Activated CD4-positive, alpha-beta memory T cell treated with anti-CD3 and anti-CD28 coated beads, Interleukin-2, amount 10 ng/mL, durations not matched to agents 7 days and 5 days (primary cell): ENCODE measurements at places on chromosomes 16 and 17. TPM values are rescaled to one million over a fixed set of nuclear protein-coding genes. Genes with fewer than 3 reads are reported as not detected.

DNA sequence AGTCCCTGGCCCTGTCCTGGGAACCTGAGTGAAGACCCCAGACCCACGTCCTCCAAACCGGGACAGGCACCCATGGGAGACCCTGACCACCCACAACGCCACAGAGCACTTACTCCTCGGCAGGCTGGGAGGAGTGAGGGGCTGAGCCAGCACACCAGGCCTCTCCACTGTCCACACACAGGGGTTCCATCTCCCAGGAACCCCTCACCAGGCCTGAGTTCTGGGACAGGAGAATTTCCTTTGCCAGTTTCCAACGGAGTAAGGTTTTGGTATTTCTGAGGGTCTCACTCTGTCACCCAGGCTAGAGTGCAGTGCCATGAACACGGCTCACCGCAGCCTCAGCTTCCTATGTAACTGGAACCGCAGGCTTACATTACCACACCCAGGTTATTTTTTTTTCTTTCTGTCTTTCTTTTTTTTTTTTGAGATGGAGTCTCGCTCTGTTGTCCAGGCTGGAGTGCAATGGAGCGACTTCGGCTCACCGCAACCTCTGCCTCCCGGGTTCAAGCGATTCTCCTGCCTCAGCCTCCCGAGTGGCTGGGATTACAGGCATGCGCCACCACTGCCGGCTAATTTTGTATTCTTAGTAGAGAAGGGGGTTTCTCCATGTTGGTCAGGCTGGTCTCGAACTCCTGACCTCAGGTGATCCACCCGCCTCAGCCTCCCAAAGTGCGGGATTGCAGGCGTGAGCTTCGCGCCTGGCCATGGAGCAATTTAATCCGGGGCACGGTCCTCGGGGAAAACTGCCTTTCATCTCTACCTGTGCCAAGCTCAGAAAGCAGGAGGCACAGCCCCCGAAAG, 1.6 kb downstream of the PGAP6 start:
- peaks cover 24% of the 10 kb centered on the region for H3K4me1 ChIP-seq
- H3K36me3 ChIP-seq: peaks cover 5% of the 10 kb centered on the region
- DNase-seq: peak; percentile 47

GRCh38 chr17:4607261-4607741, 23.0 kb downstream of the SMTNL2 start:
- H3K27me3 ChIP-seq: peaks cover 35% of the 10 kb centered on the region
- no peak overlapping the region for H3K4me3 ChIP-seq
- peaks cover 5% of the 10 kb centered on the region for H3K4me1 ChIP-seq
- DNase-seq: no peak
- H3K27ac ChIP-seq: no peak overlapping the region

GRCh38 chr17:75512926-75513640, 2.3 kb downstream of the CASKIN2 start:
- H3K27ac ChIP-seq: no peak overlapping the region
- peaks cover 3% of the 10 kb centered on the region for H3K27me3 ChIP-seq
- H3K4me1 ChIP-seq: peaks cover 13% of the 10 kb centered on the region
- peaks cover 6% of the 10 kb centered on the region for H3K36me3 ChIP-seq
- DNase-seq: no peak

DNA sequence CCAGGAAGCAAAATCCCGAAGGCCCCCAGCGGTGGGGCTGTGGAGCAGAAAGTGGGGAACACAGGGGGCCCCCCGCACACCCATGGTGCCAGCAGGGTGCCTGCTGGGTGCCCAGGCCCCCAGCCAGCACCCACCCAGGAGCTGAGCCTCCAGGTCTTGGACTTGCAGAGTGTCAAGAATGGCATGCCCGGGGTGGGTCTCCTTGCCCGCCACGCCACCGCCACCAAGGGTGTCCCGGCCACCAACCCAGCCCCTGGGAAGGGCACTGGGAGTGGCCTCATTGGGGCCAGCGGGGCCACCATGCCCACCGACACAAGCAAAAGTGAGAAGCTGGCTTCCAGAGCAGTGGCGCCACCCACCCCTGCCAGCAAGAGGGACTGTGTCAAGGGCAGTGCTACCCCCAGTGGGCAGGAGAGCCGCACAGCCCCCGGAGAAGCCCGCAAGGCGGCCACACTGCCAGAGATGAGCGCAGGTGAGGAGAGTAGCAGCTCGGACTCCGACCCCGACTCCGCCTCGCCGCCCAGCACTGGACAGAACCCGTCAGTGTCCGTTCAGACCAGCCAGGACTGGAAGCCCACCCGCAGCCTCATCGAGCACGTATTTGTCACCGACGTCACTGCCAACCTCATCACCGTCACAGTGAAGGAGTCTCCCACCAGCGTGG, 6.5 kb downstream of the CBX2 start:
- no peak for DNase-seq
- H3K4me1 ChIP-seq: peaks cover under 1% of the 10 kb centered on the region
- H3K4me3 ChIP-seq: no peak overlapping the region
- no peaks in the 10 kb centered on the region for H3K36me3 ChIP-seq

GRCh38 chr16:57413301-57413730, 8.7 kb downstream of the CCL17 start:
- H3K36me3 ChIP-seq: no peaks in the 10 kb centered on the region
- no peak overlapping the region for H3K27ac ChIP-seq
- no peak overlapping the region for H3K4me3 ChIP-seq

- H3K27ac ChIP-seq: no peak overlapping the region
- DNase-seq: no peak
- H3K4me3 ChIP-seq: no peak overlapping the region
- H3K4me1 ChIP-seq: peaks cover 65% of the 10 kb centered on the region
- H3K27me3 ChIP-seq: peaks cover 4% of the 10 kb centered on the region
- H3K36me3 ChIP-seq: no peaks in the 10 kb centered on the region
Observed at GRCh38 chr17:43665084-43665936, 3.6 kb upstream of the MEOX1 start.

Gene KRTAP9-9
- not detected for total RNA-seq

DNA sequence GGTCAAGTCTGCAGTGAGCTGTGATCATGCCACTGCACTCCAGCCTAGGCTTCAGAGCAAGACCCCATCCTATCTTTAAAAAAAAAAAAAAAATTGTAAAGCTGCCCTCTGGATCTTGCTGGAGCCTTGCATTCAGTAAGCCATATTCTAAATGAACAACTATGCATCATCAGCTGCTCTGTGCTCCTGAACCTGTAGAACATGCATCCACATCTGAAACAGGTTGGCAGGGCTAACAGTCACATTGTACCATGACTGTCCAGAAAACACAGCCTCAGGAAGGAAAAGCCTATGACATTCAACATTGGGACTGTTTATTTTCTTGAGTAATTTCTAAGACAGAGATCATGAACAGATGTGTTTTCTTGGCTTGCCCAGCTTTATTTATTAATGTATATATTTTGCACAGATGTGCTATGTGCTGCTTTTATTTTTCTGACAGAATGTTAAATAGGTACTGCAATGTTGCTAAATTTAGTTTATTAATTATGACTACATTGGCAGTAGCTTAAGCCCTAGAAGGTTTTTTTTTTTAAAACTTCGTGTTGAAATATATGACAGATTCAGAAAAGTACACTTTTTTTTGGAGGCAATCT, 19.8 kb downstream of the ACSF2 start:
- no peak overlapping the region for H3K4me3 ChIP-seq
- DNase-seq: no peak
- H3K27me3 ChIP-seq: no peaks in the 10 kb centered on the region
- H3K27ac ChIP-seq: no peak overlapping the region
- peaks cover 2% of the 10 kb centered on the region for H3K36me3 ChIP-seq

DNA sequence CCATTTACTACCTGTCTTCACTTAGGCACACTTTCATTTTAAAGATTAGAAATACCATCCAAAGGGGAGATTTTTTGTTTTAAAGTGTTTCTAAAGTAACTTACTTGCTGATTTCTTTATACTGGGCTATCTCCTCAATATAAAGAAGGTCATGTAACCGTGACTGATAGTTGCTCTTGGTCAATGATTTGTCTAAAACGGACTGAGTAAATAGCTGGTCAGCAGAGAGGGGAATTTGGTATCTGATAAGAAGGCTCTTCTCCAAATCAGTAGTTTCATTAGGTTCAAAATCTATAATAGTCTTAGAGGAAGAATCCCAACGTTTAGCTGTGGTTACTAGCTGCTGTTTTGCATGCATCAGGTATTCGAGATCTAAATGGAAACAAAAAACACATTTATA, 66.4 kb downstream of the HELZ start:
- no peak overlapping the region for H3K27ac ChIP-seq
- H3K36me3 ChIP-seq: peaks cover 49% of the 10 kb centered on the region
- H3K27me3 ChIP-seq: no peaks in the 10 kb centered on the region

Gene C17orf78
- not detected for total RNA-seq

Gene RHBDL3
- total RNA-seq: 0.45 TPM

DNA sequence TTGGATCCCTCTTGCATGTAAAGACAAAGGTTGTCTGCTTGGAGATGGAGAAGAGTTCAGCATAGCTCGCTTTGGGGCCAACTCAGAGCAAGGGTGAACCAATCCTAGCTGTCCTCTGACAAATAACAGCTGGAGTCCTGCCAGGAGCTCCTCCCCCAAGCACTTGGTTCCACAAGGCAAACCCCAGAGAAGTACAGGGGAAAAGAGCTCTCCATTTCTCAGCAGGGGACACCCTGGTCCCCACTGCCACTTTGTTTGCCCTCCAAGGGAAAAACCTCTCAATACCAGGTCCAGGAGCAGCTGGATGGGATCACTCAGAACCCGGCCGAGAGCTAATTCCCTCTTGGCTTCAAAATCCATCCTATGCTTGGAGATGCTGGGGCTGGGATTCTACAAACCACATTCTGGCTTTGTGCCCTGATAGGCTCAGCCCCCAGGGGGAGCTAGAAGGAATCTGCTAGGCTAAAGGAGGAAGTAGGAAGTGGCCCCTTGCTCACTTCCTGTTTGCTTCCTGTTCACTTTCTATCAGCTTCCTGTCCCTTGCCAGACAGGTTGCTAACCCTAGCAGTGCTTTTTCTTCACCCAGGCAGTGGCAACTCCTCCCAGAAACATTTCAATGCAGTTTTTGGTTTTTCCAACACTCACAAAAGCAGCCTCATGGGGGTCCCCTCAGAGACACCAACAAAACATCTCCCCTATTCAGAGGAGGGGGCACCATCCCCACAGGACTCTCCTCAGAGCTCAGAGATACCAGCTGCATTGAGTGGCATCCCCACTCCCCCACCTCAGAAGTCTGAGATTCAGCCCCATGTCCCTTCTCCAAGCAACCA, 30.7 kb downstream of the CDRT4 start:
- H3K27ac ChIP-seq: peak overlapping the region; percentile 55
- no peaks in the 10 kb centered on the region for H3K27me3 ChIP-seq
- peaks cover 14% of the 10 kb centered on the region for H3K4me1 ChIP-seq

DNA sequence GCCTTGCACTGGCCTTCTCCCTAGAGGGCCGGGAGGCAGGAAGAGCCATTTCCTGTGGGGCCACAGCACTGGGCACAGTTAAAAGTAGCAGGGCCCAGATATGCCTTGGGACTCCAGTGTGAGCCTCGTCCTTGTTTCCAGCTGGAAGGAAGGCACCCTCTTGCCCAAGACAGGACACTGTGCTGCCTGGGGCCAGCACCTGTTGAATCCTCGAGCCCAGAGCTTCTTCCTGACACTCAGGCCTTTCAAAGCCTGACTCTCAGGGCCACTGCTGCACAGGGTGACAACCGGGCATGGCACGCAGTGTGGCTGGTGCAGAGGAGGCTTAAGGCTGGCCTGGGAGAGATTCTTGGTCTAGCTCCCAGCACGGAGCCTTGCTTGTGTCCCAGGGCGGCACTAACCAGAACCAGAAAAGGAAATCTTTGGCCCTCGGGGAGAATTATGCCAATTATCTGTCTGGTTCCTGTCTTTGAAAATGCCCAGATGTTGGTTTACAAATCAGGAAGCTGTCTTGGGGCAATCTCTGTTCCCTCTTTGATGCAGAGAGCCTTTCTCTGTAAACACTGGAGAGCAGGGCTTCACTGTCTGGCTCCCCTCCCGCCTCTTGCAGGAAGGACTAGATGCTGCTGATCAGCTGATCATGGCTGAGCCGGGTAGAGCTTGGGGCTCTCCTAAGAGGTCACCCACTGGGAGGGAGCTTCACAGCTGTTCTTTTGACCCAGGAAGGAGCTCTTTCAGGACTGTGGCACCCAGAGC, 11.1 kb downstream of the LDHD start:
- H3K4me1 ChIP-seq: peaks cover 76% of the 10 kb centered on the region
- DNase-seq: no peak
- H3K36me3 ChIP-seq: peaks cover 36% of the 10 kb centered on the region
- H3K27ac ChIP-seq: peak overlapping the region; percentile 49
- no peak overlapping the region for H3K4me3 ChIP-seq
- no peaks in the 10 kb centered on the region for H3K27me3 ChIP-seq

- no peak overlapping the region for H3K4me3 ChIP-seq
- peaks cover 21% of the 10 kb centered on the region for H3K4me1 ChIP-seq
- no peaks in the 10 kb centered on the region for H3K27me3 ChIP-seq
- H3K27ac ChIP-seq: no peak overlapping the region
Observed at GRCh38 chr16:68296693-68297092, 14.1 kb downstream of the SLC7A6OS start.

Gene ATP1B2
- 0.50 TPM for total RNA-seq

GRCh38 chr17:56812901-56813388, 20.8 kb downstream of the C17orf67 start:
- no peak for DNase-seq
- no peak overlapping the region for H3K27ac ChIP-seq
- no peaks in the 10 kb centered on the region for H3K36me3 ChIP-seq
- H3K4me3 ChIP-seq: no peak overlapping the region
